Memory B cell (primary cell): ENCODE measurements at places on chromosomes 16 and 17.

DNA sequence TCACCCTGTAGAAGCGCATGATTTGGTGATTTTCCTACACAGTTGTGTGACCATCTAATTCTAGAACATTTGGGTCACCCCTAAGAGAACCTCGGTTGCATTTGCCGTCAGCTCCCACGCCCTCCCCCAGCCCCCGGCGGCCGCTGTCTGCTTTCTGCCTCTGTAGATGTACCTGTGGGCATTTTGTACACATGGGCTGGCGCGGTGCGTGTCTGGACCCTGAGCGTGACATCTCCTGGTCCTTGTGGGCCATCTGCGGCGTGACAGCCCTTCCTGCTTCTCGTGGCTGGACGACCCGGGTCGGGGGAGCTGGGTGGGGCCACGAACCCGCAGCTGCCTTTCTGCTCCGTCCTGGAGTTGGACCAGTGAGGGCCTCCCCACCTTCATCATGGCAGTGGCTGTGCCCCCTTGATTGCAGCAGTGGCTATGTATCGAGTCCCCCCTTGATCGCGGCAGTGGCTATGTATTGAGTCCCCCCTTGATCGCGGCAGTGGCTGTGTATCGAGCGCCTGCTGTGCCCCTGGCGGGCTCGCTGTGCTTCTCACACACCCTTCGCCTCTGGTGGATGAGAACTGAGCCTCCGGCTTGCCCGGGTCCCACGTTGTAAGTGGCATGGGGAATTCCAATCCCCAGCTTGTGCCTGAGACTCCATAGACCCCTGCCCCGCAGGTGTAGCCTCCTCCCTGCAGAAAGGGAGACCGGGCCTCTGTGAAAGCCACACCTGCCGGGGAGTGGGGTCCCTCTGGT, 24.1 kb downstream of the GSE1 start:
- DNase-seq, result no peak

DNA sequence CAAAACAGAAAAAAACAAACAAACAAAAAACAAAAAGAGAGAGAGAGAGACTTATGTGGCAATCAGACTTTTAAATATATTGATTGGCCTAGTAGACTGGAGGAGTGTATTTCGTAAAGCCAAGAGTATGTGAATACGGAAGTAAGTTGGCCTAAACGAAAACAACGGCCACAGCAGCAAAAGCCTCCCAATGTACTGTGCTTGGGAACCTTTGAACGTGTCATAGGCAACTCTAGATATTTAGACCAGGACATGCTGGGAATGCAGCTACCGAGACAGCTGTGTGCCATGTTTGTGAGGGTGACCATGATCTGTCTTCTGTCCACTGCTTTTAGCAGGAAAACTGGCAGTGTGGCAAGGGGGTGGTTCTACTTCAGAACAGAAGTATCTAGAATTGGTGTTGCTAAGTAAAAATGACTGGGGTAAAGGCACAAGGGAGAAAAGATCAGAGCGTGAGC, 7.4 kb downstream of the MAF start:
- DNase-seq, result no peak

GRCh38 chr17:6165806-6166205, 95.6 kb downstream of the WSCD1 start:
- DNase-seq, result no peak

DNA sequence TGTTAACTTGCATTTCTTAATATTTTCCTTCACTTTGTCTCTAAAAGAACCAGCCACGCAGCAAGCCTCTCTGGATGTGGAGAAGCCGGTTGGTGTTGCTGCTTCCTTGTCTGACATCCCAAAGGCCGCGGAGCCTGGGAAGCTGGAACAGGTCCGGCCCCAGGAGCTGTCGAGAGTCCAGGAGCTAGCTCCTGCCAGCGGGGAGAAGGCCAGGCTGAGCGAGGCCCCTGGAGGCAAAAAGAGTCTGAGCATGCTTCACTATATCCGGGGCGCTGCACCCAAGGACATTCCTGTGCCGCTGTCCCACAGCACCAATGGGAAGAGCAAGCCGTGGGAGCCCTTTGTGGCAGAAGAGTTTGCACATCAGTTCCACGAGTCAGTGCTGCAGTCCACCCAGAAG, 22.8 kb downstream of the GINS2 start:
- no peak for DNase-seq

GRCh38 chr16:89828870-89829629, 775 bp downstream of the SPIRE2 start:
- no peak for DNase-seq

GRCh38 chr17:60819447-60820130, 141.9 kb downstream of the BCAS3 start:
- DNase-seq, result no peak

- DNase-seq, result no peak
These were observed 265.0 kb upstream of the FOXF1 start for GRCh38 chr16:86245351-86245750.

DNA sequence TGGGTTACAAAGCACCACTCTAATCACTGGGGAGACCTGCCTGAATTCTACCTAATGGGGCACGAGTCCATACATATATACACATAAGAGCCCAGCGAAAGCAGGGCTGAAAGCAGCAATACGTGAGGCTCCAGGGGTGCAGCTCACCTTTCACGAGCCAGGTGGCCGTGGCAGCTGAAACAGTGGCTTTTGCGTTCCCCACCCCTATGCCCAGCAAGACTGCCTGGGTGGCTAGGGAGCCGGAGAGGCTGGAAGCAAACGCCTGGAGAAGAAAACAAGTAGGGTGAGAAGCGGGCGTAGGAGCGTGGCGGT, 618 bp downstream of the RUSF1 start:
- no peak for DNase-seq

DNA sequence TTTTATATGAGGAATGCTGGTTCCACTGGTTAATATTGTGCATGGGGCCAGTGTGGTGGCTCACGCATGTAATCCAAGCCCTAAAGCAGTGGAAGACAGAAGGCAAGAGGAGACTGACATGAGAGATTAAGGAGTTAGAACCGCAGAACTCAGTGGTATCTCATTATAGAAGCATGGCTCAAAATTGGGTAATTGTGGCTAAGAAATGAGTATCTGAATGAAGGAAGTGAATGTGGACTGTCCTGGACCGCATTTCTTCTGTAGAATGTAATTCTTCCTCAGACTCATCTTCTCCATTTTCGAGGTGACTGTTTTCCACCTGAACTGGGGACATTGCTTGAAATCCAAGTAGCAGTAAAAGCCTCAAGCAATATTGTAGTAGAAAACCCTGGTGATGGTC, 42.6 kb upstream of the CDR2 start:
- no peak for DNase-seq

DNA sequence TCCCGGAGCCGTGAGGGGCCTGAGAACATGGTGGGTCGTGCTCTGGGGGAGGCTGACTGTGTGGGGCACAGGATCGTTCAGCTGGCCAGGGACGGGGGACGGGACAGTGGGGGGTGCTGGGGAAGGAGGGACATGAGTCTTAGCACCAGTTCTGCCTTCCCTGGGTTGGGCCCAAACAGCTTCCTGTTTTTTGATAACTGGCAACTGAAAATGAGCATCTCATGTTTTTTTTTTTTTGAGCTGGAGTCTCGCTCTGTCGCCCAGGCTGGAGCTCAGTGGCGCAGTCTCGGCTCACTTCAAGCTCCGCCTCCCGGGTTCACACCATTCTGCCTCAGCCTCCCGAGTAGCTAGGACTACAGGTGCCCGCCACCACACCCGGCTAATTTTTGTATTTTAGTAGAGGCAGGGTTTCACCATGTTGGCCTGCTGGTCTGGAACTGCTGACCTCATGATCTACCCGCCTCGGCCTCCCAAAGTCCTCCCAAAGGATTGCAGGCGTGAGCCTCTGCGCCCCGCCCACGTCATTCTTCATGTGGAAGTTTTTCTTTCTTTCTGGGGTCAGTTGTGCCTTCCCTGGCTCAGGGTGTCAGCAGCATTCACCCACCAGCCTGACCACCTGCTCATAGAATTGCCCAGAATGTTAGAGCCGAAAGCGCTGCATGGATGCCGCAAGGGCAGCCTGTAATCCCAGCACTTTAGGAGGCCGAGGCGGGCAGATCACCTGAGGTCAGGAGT, 6.4 kb downstream of the ASPSCR1 start:
- no peak for DNase-seq

DNA sequence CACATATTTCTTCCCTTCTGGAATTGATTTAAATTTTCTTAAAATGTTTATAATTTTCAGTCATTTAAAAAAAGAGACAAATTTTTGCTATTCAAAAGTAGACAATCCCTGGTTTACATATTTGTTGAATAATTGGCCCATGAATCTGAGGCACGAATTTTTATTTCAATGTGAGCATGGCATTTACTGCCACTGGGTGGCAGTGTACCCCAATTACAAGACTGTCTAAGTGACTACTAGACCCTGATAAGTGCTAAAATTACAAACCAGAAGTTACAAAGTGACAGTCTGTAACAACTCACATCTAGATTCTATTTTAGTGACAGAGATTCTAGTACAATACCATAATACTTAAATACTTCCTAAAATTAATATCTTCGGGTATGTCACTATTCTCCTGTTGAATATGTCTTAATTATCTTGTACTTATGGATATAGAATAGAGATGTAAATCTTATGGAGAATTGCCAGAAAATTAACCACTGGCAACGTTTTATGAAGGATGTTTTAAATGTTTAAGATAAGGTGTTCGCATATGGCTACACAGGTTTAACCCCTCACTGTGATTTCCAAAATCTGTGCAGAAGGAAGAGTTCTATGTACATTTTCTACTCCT, 235.8 kb downstream of the MAP2K4 start:
- DNase-seq, result no peak

- DNase-seq, result no peak
These were observed 27.7 kb upstream of the CBX4 start for GRCh38 chr17:79866791-79867518.

- no peak for DNase-seq
These were observed 12.7 kb upstream of the ANKFY1 start for GRCh38 chr17:4276514-4276913.

DNA sequence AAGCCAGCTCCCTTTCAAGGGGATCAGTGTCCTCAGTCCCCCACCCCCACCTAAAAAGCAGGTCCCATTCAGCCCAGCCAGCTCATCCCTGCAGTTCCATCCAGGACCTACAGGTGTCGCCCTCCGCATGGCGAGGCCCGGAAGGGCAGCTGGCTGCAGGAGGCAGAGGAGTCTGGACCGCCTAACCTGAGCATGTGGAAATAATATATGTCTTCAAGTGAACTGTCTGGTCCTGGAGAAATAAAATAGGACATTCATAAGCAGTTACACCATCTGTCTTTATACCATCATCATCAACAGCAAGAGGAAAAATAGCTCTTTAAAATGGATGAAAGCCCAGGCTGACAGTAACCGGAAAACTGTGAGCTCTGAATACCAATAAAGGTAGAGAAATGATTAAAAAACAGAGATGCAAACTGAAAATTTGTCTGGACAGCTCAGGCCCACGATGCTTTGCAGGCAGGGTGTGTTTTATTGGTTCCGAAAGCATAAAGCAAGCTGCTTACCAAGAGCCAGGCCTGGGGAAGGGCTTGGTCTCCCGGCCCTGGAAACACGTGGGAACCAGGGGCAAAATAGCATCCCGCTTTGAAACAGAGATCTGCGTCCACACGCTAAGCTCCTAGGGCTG, 215.2 kb downstream of the ZFHX3 start:
- DNase-seq, result peak; percentile 83

GRCh38 chr17:20281860-20282259, 185.5 kb downstream of the LGALS9B start:
- no peak for DNase-seq

- no peak for DNase-seq
These were observed 28.6 kb downstream of the TK2 start for GRCh38 chr16:66521252-66521713.

GRCh38 chr17:58492238-58493121, 4.3 kb upstream of the HSF5 start:
- DNase-seq, result no peak

- DNase-seq, result no peak
These were observed 65.5 kb upstream of the CREBBP start for GRCh38 chr16:3945751-3946603.

GRCh38 chr17:81075307-81075706, 40.4 kb downstream of the BAIAP2 start:
- DNase-seq, result no peak

- DNase-seq, result no peak
These were observed 38.2 kb downstream of the KSR1 start for GRCh38 chr17:27494192-27495091.

- DNase-seq, result peak; percentile 51
These were observed 629 bp upstream of the RNF135 start for GRCh38 chr17:30969989-30970830.

DNA sequence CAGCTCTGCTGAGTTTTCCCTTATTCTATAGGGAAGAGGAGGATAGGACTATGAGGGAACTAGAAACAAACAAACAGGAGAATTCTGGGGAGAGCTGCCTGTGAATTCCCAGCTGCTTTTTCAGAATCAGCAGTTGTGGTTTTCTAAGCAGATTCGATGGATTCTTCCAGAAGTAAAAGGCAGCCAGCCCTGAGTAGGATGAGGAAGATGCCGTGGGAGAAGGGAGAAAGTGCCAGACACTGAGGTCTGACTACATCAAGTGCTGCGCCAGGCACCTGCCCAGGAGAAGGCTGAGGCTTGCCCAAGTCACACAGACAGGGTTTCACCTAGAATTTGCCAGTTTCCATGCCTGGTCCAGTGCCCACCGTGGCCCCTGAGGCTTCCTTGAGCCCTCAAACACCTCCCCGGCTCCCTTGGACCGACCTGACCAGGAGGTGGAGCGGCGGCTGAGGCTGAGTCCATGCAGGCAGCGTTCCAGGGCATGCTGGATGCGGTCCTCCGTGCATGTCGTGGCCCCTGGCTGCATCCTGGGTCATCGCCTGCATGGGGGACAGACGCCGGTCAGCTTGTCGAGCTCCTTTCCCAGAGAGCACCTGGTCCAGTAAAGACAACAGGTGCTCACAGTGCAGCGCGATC, 43.6 kb upstream of the PIK3R6 start:
- DNase-seq, result no peak

DNA sequence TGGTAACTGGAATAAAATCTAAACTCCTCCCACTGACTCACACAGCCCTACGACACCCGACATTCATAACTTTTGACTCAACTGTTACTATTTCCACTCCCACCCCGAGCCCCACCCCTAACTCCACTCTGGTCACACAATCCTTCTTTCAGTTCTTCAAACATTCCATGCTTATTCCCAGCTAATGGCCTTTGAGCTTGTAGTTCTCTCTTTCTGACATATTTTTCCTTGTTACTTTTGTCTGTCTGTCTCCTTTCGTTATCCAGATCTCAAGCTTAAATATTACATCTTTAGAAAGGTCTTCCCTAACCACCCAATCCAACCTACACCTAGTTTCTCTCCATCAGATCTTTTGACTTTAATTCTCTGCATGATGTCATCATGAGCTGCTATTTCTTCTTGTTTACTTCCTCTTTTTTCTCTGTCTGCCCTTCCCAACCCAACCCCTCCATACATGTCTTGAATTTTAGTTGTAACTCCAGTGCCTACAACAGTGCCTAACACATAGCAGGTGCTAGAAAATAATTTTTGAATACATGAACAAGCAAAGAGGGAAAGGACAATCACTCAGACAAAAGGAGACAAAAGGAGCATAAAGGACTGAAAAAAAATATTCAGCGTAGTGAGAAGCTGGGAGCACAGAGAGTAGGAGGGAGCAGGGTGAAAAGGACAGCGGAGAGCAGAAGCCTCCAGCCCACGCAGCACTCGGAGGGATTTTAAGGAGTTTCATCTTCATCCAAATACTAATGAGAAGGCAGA, 65.2 kb upstream of the SMIM36 start:
- DNase-seq, result no peak

GRCh38 chr17:57677301-57677700, 67.8 kb downstream of the CCDC182 start:
- DNase-seq, result peak; percentile 3
